ENCODE measurements at places on chromosomes 13 and 19. TPM values are rescaled to one million over a fixed set of nuclear protein-coding genes. Genes with fewer than 3 reads are reported as not detected.

The C1QTNF9B gene
- polyA plus RNA-seq: not detected

The NFKBIB gene
- polyA plus RNA-seq: 23.3 TPM

The TMEM161A gene
- 23.3 TPM for polyA plus RNA-seq

The LYPD5 gene
- 8.1 TPM for polyA plus RNA-seq

The CXCL17 gene
- 1.8 TPM for polyA plus RNA-seq

The CPB2 gene
- not detected for polyA plus RNA-seq

The FUT3 gene
- polyA plus RNA-seq: 0.29 TPM

The PRDX2 gene
- 1,078 TPM for polyA plus RNA-seq

The AKAP8L gene
- polyA plus RNA-seq: 71.8 TPM

The SBNO2 gene
- 26.9 TPM for polyA plus RNA-seq

The LILRA2 gene
- 1.8 TPM for polyA plus RNA-seq

The SYNGR4 gene
- 8.6 TPM for polyA plus RNA-seq

The AXL gene
- polyA plus RNA-seq: 10.9 TPM

The NRTN gene
- 20.5 TPM for polyA plus RNA-seq

The ICAM1 gene
- 3.1 TPM for polyA plus RNA-seq

The SF3A2 gene
- 300 TPM for polyA plus RNA-seq

The ADGRL1 gene
- polyA plus RNA-seq: 78.5 TPM

The CRYL1 gene
- polyA plus RNA-seq: 68.9 TPM

The SULT2A1 gene
- polyA plus RNA-seq: not detected

The SH2D3A gene
- polyA plus RNA-seq: not detected

The KIR3DL2 gene
- not detected for polyA plus RNA-seq

The TPTE2 gene
- not detected for polyA plus RNA-seq

The JAK3 gene
- 0.48 TPM for polyA plus RNA-seq

The MYO1F gene
- polyA plus RNA-seq: 2.4 TPM

The ZNF491 gene
- 2.0 TPM for polyA plus RNA-seq

The SLAIN1 gene
- polyA plus RNA-seq: 91.4 TPM

The PLEKHG2 gene
- 28.8 TPM for polyA plus RNA-seq

The ZGLP1 gene
- 0.87 TPM for polyA plus RNA-seq

The MISP gene
- 24.7 TPM for polyA plus RNA-seq
